Dermis blood vessel endothelial cell (primary cell): ENCODE measurements at places on chromosomes 11 and 22. TPM values are rescaled to one million over a fixed set of nuclear protein-coding genes. Genes with fewer than 3 reads are reported as not detected.

GRCh38 chr11:76320929-76321328, 60.0 kb downstream of the THAP12 start:
- no peak for DNase-seq

GRCh38 chr11:95338430-95338991, 107.5 kb upstream of the SESN3 start:
- peak; percentile 30 for DNase-seq

- DNase-seq, result no peak
Measured at GRCh38 chr11:15307619-15308024, 192.9 kb downstream of the INSC start.

GRCh38 chr11:32858731-32859130, 29.0 kb downstream of the PRRG4 start:
- DNase-seq, result no peak

- no peak for DNase-seq
Measured at GRCh38 chr22:48118654-48119053, 1356.2 kb downstream of the TBC1D22A start.

The RIMBP3B gene
- 0.09 and 0.34 TPM in 2 replicates for total RNA-seq

DNA sequence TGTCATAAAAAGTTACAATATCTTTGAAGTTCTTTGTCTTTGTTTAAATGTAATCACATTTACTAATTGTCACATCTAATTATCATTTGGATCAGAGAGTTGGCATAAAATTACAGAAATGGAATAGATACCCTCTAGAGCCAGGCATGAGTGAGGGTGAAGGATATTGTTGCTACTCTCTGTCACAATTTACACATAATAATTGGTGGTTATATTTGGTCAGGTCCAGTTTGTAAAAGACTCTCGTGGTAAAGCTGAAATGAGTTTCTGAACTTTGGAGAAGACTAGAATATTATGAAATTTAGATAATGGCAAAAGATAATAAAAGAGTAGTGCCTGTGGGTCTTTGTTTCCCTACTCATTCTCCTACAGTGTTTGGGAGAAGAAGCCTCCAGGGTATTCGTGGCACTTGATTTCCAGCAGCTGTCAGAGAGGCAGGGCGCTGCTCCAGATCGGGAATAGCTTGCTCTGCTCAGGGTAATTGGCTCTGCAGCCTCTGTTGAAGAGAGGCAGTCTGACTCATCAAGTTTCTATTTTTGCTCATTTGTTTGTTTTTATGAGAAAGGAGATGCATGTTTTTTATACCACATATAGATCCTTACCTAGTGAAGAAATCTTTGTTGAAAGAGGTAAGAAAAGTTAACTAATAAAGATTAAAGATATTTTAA, 349.9 kb downstream of the CNTN5 start:
- DNase-seq, result no peak

DNA sequence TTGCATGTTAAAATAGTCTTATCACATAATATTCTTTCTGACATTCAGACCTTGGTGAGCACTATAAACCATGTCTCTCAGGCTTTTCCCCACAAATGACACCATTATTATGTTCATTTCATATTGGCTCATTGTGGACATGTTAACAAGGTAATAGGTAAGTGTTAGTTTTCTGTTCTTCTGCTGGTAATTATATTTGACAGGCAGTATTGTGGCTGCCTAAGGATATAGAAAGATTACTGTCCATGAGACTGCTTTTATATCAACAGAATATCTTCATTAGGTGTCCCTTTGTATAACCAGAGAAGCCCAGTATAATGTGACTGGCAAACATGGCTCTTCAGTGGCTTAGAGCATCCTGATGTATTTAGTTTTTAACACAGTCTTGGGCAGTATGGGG, 590.7 kb downstream of the NELL1 start:
- no peak for DNase-seq

The NXPE2 gene
- total RNA-seq, result not detected in 2 replicates

GRCh38 chr11:98740321-98740720, 280.4 kb upstream of the CNTN5 start:
- no peak for DNase-seq

- DNase-seq, result peak; percentile 92
Measured at GRCh38 chr11:10573556-10573955, 5.1 kb upstream of the LYVE1 start.

DNA sequence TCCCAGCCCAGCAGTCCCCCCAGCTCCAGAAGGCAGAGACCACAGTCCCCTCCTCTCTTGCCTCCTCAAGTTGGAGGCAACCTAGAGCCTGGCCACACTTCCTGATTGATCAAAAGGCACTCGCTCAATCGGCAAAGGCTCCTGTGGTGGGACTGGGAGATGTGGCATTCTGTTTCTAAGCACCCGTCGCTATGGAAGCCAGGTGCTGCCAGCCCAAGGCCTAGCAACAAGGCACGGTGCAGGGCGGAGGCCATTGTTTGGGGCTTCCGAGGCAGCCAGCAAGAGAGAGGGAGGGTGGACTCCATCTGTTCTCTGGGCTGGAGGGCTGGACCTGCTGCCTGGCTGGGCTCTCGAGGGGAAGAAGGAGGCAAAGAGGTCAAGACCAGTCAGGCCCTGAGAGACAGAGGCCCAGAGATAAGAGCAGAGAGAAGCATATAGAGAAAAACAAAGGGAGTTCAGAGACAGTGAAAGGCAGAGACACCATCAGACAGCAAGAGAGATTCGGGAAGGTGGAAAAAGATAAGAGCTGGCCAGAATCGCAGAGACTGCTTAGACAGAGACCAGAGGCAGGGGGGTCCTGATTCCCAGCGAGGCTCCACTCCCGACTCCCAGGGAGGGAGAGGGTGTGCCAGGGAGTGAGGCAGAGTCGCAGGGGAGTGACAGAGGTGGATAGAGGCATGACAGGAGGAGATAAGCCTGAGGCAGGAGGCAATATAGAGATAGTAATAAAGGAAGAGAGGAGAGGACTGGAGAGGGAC, 21.2 kb downstream of the PDE2A start:
- DNase-seq, result no peak

The OR8G5 gene
- total RNA-seq, result not detected in 2 replicates

The ACTN3 gene
- total RNA-seq, result under 0.01 and 0.14 TPM in 2 replicates

The SMC1B gene
- not detected in 2 replicates for total RNA-seq

The TECTA gene
- 0.42 and 0.51 TPM in 2 replicates for total RNA-seq

The CASP5 gene
- not detected in 2 replicates for total RNA-seq

The NCR3LG1 gene
- total RNA-seq, result 0.85 and 2.7 TPM in 2 replicates

GRCh38 chr11:23859087-23859486, 637.8 kb upstream of the LUZP2 start:
- no peak for DNase-seq

GRCh38 chr11:119794756-119795155, 65.8 kb upstream of the NECTIN1 start:
- no peak for DNase-seq

DNA sequence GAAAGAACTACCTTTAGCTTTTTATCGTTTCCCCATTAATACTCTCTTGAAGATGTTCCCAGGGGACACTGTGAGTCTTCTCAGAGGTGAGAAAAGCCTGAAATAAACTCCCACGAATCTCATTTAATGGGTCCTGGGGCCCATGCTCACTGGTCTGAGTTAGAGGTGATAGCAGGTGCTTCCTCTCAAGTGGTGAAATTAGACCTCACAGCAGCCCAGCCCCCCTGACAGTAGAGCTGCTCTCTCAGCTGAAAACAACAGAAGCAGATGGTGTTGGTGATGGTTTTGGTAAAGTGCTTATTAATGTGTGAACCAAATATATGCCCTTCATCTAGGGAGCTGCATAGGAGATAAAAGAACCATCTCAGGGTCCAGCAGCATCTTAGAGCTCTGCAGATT, 76.8 kb upstream of the VPREB1 start:
- no peak for DNase-seq

- no peak for DNase-seq
Measured at GRCh38 chr11:2447951-2448650, 3.3 kb downstream of the KCNQ1 start.

GRCh38 chr11:67415501-67416304, at the start of gene CARNS1:
TSS of gene CARNS1 (plus strand) at chr11:67415678. CDS start at chr11:67416200, 522 bp downstream.
- no peak for DNase-seq

The FADS1 gene
- 34.9 and 73.6 TPM in 2 replicates for total RNA-seq

The CTSF gene
- total RNA-seq, result 27.8 and 63.5 TPM in 2 replicates
